K562 (cell line): ENCODE measurements at places on chromosomes 5 and 9. TPM values are rescaled to one million over a fixed set of nuclear protein-coding genes. Genes with fewer than 3 reads are reported as not detected.
A peak's percentile ranks its signal among the peaks of the same experiment; 100 is the strongest.

DNA sequence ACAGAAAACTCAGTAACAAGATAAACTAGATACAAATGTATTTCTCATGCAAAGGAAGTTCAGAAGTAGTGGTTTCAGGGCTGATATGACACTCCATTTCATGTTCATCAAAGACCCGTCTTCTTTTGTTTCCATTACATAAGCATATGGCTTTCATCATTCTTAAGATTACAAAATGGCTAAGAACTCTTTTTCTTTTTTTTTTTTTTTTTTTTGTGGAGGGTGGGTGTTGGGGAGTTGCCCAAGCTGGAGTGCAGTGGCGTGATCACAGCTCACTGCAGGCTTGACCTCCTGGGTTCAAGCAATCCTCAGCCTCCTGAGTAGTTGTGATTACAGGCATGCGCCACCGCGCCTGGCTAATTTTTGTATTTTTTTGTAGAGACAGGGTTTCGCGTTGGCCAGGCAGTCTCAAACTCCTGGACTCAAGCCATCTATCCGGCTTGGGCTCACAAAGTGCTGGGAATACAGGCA is 22.0 kb upstream of the PTBP3 start:
- no peaks in the 10 kb centered on the region for H3K4me1 ChIP-seq
- H3K27me3 ChIP-seq = no peaks in the 10 kb centered on the region
- H3K36me3 ChIP-seq = no peaks in the 10 kb centered on the region
- no peak overlapping the region for H3K4me3 ChIP-seq
- no peak for DNase-seq
- H3K27ac ChIP-seq = no peak overlapping the region

DNA sequence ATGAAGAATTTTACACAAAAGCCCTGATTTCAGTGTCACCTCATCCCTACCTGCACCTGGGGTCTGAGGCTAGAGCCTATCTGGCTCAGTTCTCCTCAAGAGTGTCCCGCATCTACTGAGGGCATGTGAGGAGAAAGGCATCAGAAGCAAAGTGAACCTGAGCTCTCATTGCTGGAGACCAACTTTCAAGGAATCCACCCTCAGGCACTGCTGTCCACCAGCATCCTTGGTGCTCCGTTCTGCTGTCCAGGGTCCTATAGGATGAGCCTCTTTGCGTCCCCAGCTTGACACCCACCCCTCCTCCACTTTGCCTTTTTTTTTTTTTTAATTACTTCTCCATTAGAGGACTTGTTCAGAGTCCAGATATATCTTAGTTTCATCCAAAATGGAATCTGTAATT is 49.5 kb downstream of the CAMSAP1 start:
- no peaks in the 10 kb centered on the region for H3K4me1 ChIP-seq
- H3K27me3 ChIP-seq = no peaks in the 10 kb centered on the region
- H3K4me3 ChIP-seq = no peak overlapping the region
- H3K27ac ChIP-seq = no peak overlapping the region

- no peaks in the 10 kb centered on the region for H3K4me1 ChIP-seq
- no peak overlapping the region for H3K4me3 ChIP-seq
- no peaks in the 10 kb centered on the region for H3K36me3 ChIP-seq
- no peak for DNase-seq
- no peaks in the 10 kb centered on the region for H3K27me3 ChIP-seq
Observed at GRCh38 chr5:133643365-133643764, 31.0 kb upstream of the FSTL4 start.

Gene SAXO1
- total RNA-seq = not detected in 2 replicates

DNA sequence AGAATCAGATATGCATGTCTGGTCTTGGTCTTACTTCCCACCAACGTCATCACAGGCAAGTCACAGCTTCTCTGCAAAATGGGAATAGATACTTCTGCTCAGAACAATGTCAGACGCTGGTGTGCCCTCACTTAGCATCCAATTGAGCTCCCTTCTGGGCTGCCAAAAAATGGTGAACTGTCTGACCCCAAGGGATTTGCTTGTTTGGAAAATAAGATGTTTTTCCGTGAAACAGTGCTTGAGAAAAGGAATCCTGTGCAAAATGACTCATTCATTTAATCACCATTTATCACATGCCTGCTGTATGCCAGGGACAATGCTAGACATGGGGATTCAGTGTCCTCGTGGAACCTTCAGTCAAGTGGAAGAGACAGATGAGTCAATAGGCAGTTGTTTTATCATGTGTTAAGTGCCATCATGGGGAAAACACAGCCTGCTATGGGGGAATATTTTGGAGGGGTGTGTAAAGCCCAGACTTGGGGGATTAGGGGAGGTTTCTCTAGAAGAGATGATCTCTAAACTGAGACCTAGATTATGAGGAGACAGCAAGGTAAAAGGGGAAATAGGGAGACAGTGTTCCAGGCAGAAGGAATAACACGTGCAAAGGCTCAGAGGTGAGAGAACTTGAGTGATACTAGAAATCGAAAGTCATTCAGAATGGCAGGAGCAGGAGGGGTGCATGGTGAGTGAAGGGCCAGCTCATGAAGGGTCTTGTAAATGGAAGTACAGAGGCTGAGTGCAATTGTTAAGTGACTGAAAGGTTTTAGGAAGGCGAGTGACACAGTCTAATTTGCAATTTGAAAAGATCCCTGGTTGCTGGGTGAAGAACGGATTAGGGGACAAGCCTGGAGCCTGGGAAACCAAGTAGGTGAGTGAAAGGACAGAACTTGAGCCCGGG is 3.9 kb downstream of the NIPAL4 start:
- H3K27me3 ChIP-seq = peaks cover 23% of the 10 kb centered on the region; the same call in 1 of the 2 replicates
- peaks cover 5% of the 10 kb centered on the region; the same call in 2 of the 3 replicates for H3K4me1 ChIP-seq
- no peak for DNase-seq
- H3K4me3 ChIP-seq = no peak overlapping the region
- no peak overlapping the region for H3K27ac ChIP-seq

Gene FBP2
- not detected in 2 replicates for total RNA-seq

- no peak overlapping the region for H3K4me3 ChIP-seq
- no peaks in the 10 kb centered on the region for H3K27me3 ChIP-seq
- no peak for DNase-seq
- H3K27ac ChIP-seq = no peak overlapping the region
Observed at GRCh38 chr5:158124606-158125316, 265.8 kb upstream of the CLINT1 start.

- peak overlapping the region; percentile 69; the same call in 2 of the 3 replicates for H3K27ac ChIP-seq
- no peaks in the 10 kb centered on the region for H3K36me3 ChIP-seq
- no peak overlapping the region for H3K4me3 ChIP-seq
- H3K4me1 ChIP-seq = peaks cover 32% of the 10 kb centered on the region
- no peaks in the 10 kb centered on the region for H3K27me3 ChIP-seq
- DNase-seq = peak; percentile 16
Observed at GRCh38 chr9:87796196-87796595, 70.3 kb downstream of the CTSL start.

DNA sequence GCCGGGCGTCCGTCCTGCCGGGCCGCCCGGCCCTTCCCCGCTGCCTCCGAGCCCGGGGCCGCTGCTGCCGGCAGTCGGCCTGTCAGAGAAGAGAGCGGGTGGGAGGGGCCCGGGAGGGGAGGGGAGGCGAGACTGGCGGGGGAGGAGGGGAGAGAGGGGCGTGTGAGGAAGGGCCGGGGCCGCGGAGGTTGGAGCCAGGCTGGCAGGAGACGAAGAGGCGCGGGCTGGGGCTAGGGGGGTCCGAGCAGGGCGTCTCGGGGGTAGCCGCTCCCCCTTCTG is 570 bp downstream of the CREBRF start:
- H3K27me3 ChIP-seq = no peaks in the 10 kb centered on the region
- no peaks in the 10 kb centered on the region for H3K36me3 ChIP-seq
- H3K4me1 ChIP-seq = peaks cover 10% of the 10 kb centered on the region; the same call in 2 of the 3 replicates
- H3K4me3 ChIP-seq = peak overlapping the region; percentile 99
- peak; percentile 79 for DNase-seq

DNA sequence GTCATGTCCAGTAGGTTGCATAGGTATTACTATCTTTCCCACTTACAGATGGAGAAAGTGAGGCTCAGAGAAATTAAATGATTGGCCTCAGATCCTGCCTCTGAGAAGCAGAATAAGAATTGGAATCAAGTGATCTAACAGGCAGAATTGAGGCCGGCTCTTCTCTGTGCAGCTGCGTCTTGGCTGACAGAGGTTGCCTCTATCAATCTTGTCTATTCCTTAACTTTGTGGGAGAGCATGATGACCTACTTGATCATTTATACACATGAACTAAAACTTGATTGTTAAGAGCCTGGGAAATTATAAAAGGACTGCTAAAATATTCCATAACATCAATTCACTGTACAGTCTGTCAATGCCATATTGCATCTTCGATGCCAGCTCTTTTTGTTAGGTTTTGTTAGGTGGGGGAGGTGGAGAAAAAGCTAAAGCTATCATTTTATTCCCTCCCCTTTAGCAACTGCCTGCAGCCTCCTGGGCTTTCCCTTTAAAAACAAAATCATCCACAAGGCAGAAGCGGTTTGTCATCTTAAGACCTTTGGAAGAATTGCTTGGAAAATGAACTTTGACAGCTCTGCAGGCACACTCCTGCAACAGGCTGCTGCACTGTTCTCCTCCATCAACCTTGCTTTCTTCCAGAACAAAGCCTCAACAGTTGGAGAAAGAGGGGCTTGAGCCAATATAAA is 247.4 kb downstream of the SMARCA2 start:
- no peak for DNase-seq
- H3K27ac ChIP-seq = no peak overlapping the region
- H3K27me3 ChIP-seq = no peaks in the 10 kb centered on the region

DNA sequence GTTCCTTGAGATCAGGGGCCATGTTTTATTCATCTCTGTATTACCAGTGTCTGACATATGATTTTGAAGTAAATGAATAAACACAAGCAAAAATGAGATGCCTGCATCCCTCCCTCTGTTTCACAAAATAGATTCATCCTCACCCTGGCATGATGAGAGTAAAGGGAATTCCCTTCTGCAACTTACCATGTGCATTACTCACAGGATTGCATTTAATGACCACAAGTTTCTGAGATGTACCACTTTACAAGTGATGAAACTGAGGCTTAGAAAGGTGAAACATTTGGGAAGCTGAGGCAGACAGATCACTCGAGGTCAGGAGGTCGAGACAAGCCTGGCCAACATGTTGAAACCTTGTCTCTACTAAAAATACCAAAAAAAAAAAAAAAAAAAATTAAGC is 74.2 kb upstream of the TNFSF8 start:
- H3K36me3 ChIP-seq = no peaks in the 10 kb centered on the region
- H3K27ac ChIP-seq = no peak overlapping the region
- no peak overlapping the region for H3K4me3 ChIP-seq
- H3K4me1 ChIP-seq = no peaks in the 10 kb centered on the region

GRCh38 chr9:95131023-95131943 is 186.2 kb downstream of the FANCC start:
- H3K36me3 ChIP-seq = no peaks in the 10 kb centered on the region
- H3K27ac ChIP-seq = no peak overlapping the region
- peak; percentile 62 for DNase-seq
- no peaks in the 10 kb centered on the region for H3K27me3 ChIP-seq
- H3K4me1 ChIP-seq = peaks cover 6% of the 10 kb centered on the region

Gene WDR31
- total RNA-seq = 1.4 and 1.5 TPM in 2 replicates

DNA sequence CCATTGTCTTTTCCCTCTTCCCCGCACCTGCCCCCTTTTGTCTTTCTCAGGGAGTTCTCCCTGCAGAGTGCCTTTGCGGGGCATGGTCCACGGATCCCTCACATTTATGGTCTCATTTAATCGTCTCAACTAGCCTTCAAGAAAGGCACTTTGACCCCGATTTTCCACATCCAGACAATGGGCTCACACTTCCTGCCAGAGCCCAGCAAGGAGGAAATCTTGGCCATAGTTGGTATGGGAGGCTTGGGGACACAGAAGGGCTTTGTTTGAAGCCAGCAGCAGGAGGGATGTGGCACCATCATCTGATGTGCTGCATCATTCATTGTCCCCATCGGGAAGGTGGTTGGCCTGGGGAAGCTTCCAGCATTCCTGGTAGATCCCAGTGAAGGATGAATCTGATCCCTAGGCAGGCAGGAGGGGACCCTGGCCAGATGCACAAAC is 24.9 kb downstream of the GSN start:
- no peak overlapping the region for H3K4me3 ChIP-seq
- no peaks in the 10 kb centered on the region; the same call in 2 of the 3 replicates for H3K36me3 ChIP-seq
- H3K4me1 ChIP-seq = peaks cover 34% of the 10 kb centered on the region
- no peaks in the 10 kb centered on the region for H3K27me3 ChIP-seq
- no peak overlapping the region for H3K27ac ChIP-seq

Gene CDH6
- 0.07 TPM in 1 of 2 replicates, not detected in the other for total RNA-seq

DNA sequence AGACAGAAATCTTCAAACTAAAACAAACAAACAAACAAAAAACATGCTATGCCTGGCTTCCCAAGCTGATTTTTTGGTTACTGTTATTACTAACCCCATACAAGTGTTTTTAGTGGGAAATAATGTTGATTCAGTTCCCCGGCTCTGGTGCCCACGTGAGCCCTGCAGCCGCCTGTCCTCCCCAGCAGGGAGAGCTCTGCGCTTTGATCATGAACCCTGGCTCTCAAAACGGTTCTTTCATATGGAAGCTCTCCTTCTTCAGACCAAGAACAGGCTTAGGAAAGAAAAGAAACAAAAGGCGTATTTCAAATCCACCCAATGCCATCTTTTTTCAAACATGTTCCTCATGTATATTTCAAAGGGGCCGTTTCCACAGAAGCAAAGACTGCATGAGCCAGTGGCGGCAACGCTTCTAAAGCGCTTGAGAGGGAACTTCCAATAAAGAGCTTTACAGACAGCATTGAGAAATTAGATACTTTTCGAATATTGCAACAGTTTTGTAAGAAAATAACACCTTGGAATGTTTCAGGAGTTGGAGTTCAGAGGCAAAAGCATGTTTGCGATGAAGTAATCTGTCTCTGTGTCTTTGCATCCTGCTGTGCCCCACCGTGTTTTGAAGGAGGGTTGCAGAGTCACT is 74.8 kb downstream of the ICE1 start:
- DNase-seq = peak; percentile 64
- peaks cover 3% of the 10 kb centered on the region; the same call in 1 of the 3 replicates for H3K4me1 ChIP-seq
- H3K27me3 ChIP-seq = peaks cover 22% of the 10 kb centered on the region
- no peaks in the 10 kb centered on the region for H3K36me3 ChIP-seq
- no peak overlapping the region for H3K4me3 ChIP-seq

DNA sequence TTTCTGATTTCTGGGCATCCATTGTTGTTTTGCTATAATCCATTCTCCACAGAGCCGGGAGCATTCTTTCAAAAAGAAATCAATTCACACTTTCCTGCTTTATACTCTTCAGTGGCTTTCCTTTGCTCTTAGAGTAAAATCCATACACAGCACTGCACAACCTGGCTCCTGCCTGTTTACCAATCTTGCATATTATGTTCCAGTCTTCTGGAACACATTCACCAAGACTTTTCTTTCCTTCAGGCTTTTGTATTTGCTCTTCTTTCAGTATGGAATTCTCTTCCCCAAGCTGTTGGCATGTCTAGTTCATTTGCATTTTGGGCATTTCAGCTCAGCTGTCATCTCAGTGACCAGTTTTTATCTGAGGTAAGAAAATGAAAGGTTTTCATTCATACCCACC is 6.3 kb downstream of the RFESD start:
- H3K27ac ChIP-seq = no peak overlapping the region
- H3K27me3 ChIP-seq = no peaks in the 10 kb centered on the region
- H3K36me3 ChIP-seq = peaks cover 70% of the 10 kb centered on the region
- H3K4me3 ChIP-seq = no peak overlapping the region

- peaks cover 21% of the 10 kb centered on the region for H3K27me3 ChIP-seq
- H3K27ac ChIP-seq = no peak overlapping the region
- DNase-seq = no peak
- H3K4me1 ChIP-seq = 0 out of 3 replicates have a peak, but pooled peaks cover 2% of the 10 kb centered on the region
- H3K4me3 ChIP-seq = no peak overlapping the region
Observed at GRCh38 chr9:127018935-127019334, 103.5 kb downstream of the ANGPTL2 start.
